ENCODE measurements at places on chromosomes 2 and 18.

DNA sequence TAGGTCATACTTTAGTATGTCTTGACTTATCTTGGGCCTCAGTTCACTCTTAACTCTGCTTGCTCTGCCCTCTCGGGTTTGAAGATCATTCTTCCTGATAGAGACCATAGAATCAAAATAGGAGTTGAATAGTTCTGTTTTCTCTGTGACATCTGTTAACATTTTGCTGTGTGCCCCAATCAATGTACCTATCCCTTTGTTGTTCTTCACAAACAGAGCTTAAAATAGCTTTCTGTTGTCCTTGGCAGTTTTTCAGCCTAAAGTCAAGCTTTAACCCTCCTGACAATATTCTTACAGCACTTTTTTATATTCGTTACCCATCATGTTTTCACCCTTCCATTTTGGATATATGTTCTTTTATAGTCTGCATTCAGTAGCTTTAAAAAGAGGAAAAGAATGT lies 724.5 kb upstream of the FANCL start:
- no peak for DNase-seq

GRCh38 chr2:167310442-167310841 lies 422.2 kb downstream of the XIRP2 start:
- no peak for DNase-seq

GRCh38 chr2:231727621-231728020 lies 19.3 kb downstream of the PTMA start:
- DNase-seq: no peak

- no peak for DNase-seq
Measured at GRCh38 chr2:145909175-145909755, 1389.3 kb upstream of the ZEB2 start.

DNA sequence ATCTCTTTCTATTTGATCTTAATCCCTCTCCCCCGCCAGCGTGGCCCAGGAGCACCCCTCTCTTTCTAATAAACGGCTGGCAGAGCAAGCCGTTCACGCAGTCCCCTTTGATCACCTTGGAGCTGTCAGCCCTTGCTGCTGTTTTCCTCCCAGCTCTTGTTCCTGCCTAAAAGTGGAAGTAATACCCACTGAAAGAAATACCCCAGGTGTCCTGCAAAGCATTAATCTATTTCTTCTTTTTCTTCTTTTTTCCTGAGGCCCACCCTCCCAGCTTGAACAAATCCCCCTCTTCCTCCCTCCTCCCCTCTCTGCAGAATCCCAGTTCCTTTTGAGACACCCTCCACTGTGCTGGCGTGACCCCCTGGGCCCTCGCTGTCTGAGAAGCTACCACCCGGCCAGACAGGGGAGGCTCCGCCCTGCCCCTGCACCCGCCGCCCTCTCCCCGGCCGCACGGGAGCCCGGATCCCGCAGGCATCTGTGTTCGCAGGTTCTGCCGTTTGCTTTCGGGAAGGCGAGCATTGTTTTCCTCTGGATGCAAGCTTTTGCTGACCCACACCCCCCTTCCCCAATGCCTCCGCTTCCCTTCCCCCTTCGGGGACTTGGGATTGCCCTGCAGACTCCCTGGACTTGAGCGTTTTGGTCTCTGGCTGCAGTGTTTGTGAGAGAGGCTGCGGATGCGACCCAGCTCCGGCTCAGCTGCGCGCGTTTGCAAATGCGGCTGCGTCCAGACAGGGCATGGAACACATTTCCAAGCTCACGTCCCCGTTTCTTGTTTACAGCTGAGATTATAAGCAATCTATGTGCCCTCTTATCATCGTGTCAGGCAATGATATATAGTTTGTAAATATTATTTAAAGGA lies 631.5 kb downstream of the NYAP2 start:
- DNase-seq: no peak

DNA sequence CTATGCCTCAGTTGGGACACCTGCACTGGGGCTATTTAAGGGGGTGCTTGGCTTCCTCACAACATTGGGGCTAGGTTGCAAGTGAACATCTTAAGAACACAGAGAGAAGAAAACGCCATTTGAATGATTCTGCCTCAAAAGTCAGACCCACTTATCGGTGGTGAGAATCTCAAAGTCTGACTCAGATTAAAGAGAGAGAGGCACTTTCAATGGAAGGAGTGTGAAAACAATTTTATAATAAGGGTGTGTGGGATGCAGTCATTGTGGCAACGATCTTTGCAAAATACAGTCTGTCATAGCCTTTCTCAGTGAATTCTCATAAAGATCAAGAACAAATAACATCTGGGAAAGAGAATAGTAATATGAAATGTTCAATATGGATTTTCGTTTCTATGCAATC lies 41.8 kb downstream of the CCDC102B start:
- no peak for DNase-seq

DNA sequence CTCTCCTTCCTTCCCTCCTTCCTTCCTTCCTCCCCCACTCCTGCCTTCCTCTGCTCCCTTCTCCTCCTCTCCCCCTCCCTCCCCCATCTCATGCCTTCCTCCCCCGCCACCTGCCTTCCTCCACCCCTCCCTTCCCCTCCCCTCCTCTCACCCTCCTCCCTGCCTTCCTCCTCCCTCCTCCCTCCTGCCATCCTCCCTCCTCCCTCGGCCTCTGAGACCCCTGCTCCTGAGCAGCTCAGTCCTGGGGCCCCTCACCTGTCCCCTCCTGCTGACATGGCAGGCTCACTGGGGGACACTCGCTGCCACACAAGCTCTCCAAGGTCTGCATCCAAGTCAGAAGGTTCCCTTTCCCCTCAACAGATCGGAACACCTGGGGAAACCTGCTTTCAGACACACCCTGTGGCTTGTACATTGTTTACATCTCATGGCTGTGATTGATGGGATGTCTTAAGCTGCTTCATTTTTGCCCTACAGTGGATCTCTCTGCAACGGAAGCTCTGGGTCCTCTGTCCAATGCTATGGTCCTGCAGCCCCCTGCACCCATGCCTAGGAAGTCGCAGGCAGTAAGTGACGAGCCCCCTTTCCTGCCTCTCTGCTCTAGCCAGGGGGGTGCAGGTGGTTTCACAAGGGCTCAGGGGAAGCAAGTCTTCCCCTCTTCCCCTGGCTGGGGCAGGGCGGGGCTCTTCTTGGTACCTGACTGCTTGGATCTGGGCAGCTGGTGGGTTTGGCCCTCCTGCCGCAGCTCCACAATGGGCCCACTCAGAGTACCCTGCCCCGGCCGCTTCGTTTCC lies 22.9 kb downstream of the ITGB1BP1 start:
- DNase-seq: no peak

- no peak for DNase-seq
Measured at GRCh38 chr18:10379522-10379921, 74.9 kb upstream of the APCDD1 start.

GRCh38 chr18:31066266-31066665 lies 23.7 kb upstream of the DSC3 start:
- no peak for DNase-seq

GRCh38 chr2:228401065-228401912 lies 219.8 kb upstream of the SPHKAP start:
- DNase-seq: no peak

GRCh38 chr2:73964223-73964622 lies 20.5 kb upstream of the TET3 start:
- no peak for DNase-seq

- DNase-seq: no peak
Measured at GRCh38 chr18:50717563-50717962, 102.3 kb downstream of the MRO start.

GRCh38 chr2:42935692-42936671 lies 143.6 kb upstream of the HAAO start:
- DNase-seq: no peak

DNA sequence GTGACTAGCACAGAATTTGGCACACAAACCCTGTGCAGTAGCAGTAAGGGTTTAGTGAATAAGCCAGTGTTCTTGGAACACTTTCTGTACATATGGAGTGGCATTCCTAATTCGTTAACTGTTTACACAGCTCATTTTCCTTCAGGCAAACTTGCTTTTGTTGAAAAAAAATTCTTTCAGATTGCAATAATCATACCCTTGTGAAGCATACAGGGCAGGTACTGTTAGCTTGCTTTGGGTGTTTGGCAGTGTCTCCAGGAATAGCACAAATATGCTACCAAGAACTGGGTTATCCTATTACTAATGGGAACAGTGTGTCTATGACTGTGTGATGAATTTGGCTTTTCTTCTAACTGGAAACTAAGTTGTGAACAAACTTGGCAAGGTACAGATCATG lies 33.4 kb downstream of the UGP2 start:
- DNase-seq: no peak

- no peak for DNase-seq
Measured at GRCh38 chr2:86333378-86333777, 4.0 kb downstream of the REEP1 start.

- no peak for DNase-seq
Measured at GRCh38 chr18:22032392-22032961, 136.9 kb upstream of the GATA6 start.

GRCh38 chr2:74833418-74834233 lies at the start of gene HK2:
Gene HK2, plus strand, starts transcription at chr2:74834127. Its CDS starts 454 bp downstream, at chr2:74834581.
- DNase-seq: peak; percentile 87

- DNase-seq: no peak
Measured at GRCh38 chr2:208195531-208195930, 5.7 kb upstream of the C2orf80 start.

GRCh38 chr2:127128445-127128904 lies 21.5 kb upstream of the BIN1 start:
- no peak for DNase-seq

DNA sequence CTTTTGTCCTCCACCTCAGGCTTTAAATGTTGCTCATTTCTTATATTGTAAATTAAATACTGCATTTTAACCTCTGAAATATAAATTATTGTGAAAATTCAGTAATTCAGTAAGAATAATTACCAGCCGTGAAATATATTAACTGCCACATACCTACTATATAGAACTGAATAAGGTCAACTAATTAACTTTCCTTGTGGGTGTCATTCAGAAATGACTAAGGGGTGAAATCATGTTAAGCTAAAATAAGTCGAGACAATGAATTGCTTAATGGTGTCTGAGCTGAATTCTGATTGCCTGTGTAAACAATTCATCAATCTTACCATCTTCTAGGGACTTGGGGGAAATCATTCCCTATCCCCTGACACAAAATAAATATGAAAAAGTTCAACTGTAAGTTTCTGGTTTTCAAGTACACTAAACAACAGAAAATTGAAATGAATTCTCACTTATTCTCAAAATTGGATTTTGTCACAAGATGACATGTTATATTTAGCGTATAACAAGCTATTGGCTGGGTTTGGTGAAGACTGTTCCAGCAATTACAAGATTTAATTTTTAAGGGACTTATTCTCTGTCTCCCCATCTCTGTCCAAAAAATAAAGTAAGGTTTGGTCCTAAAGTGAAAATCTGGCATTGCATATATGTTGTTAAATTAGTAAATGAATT lies 255.1 kb downstream of the METTL4 start:
- no peak for DNase-seq

- no peak for DNase-seq
Measured at GRCh38 chr18:61093965-61094364, 239.3 kb upstream of the CDH20 start.

DNA sequence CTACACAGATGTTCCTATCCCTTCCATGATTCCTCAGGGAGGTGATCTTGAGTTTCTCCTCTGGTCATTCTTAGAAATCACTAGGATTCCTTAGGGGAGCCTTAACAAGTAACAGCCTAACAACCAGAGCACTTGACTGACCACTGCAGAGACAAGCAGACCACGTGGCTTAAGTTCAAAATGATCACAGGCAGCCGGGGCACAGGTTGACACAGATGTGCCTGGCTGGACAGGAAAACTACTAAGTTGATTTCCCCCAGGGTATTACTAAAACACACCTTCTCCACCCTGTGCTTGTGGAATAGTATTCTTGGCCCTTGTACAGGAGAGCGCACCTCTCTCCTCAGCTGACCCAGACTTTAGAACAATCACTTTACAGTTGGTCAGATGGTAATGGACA lies 29.9 kb downstream of the ST3GAL5 start:
- DNase-seq: no peak

GRCh38 chr2:230184727-230185578 lies 34.8 kb downstream of the SP110 start:
- DNase-seq: no peak

DNA sequence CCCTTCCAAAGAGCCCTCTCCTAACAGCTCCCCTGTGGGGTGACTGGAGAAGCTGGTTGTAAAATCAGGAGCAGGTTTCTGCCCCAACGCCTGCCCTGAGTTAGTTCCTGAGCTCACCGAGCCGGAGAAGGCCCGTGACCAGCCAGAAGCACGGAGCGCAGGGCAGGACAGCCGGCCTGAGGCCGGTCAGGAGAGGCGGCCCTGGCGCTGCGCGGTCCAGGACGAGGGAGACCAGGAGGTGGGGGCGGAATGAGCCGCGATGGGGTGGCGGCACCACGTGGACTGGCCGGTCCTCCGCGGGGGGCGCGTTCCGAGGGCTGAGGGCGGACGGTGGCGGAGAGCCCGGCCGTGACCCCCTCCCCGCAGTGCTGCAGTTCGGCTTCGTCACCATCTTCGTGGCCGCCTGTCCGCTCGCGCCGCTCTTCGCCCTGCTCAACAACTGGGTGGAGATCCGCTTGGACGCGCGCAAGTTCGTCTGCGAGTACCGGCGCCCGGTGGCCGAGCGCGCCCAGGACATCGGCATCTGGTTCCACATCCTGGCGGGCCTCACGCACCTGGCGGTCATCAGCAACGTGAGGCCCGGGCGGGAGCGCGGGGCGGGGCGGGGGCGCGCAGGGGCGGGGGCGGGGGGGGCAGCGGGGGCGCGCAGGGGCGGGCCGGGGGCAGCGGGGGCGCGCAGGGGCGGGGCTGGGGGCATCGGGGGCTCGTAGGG lies 29.0 kb downstream of the ANO7 start:
- peak; percentile 32 for DNase-seq

DNA sequence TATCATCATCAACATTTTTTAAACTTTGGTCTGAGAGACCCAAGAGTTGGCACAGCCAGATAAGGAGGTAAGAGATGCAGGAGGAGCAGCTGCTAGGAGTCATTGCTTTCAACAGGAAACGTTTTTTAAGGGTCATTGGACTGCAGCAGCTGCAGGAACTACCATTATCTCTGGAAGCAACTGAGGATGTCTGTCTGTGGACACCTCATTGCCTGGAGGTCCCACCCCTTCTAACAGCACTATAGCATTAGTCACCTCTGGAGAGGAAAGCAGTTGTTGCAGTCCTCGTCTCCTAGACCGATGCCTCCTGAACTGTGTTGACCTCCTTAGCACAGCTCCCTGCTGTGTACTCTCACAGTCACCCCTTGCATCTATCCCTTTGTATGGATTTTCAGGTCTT lies 21.5 kb upstream of the FSHR start:
- DNase-seq: no peak

- DNase-seq: peak; percentile 54
Measured at GRCh38 chr2:98736464-98736889, 5.5 kb upstream of the MGAT4A start.

GRCh38 chr18:11889284-11889683 lies 18.8 kb downstream of the MPPE1 start:
- DNase-seq: no peak

- peak; percentile 41 for DNase-seq
Measured at GRCh38 chr18:77140439-77141109, 8.0 kb upstream of the MBP start.
